LNCaP clone FGC (cell line): ENCODE measurements at places on chromosomes 3 and 15.

DNA sequence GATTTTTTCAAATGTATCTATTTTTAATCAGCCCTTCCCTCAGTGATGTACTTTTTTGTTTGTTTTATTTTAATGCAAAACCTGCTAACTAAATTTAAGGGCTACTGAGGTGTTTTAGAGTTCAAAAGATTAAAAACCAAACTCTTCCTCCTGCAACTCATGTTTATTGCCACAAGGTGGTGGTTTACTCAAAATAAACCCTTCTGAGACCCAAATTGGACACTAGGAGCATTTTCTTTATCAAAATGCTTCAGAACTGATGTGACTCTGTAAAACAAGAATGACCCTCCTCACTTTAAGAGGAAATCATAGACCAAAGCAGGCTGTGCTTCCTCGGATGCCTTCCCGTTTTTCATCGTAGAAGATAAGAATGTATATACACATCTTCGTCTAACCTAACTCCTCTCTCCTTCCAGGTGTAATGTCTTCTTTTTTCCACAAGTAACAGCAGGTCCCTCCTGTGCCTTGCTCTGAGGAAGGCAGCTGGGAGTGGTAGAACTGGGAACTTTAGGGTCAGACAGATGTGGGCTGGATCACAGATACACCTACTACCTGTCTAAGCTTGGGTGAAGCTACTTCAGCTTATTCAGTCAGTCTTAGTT is 2.9 kb upstream of the NME9 start:
- DNase-seq = no peak

- DNase-seq = no peak
Observed at GRCh38 chr15:33859992-33860545, 108.2 kb upstream of the CHRM5 start.

- DNase-seq = no peak
Observed at GRCh38 chr3:64454179-64454578, 228.9 kb upstream of the PRICKLE2 start.

GRCh38 chr15:46213551-46213950 is 578.7 kb downstream of the SQOR start:
- DNase-seq = no peak

DNA sequence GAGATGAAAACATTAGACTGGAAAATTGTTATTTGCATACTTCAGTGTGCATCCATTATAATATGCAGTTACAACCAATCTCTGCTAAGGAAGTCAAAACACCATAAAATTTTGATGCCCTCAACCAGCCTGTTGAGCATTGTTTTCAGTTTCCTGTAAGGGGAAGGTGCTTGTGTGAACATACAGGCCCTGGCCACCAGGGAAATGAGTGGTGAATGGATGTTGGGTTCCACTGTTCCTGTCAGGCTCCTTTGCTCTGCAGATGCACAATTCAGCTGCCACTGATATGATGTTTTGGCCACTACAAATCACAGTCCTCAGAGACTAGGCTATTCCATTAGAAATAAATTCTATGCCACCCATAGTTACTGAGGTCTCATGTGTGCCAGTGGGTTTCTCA is 184.6 kb downstream of the SYNPR start:
- no peak for DNase-seq

DNA sequence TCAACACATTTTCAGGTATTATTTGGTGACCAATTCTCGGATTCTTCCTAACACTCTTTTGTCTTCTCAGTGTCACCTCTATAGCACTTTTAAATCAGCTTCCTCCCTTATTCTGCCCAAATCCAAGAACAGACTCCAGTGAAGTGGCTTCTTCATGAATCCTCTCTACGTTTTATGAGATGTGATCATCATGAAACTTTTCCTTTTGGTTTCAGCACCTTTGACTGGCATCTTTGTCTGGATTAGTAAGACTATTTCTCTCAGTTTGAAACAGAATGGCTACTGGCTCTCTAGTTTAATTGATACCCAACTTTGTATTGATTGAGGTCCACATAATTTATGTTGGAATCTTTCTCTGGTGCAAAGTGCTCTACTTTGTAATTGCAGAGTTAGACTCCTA is 45.6 kb downstream of the CMC1 start:
- no peak for DNase-seq

DNA sequence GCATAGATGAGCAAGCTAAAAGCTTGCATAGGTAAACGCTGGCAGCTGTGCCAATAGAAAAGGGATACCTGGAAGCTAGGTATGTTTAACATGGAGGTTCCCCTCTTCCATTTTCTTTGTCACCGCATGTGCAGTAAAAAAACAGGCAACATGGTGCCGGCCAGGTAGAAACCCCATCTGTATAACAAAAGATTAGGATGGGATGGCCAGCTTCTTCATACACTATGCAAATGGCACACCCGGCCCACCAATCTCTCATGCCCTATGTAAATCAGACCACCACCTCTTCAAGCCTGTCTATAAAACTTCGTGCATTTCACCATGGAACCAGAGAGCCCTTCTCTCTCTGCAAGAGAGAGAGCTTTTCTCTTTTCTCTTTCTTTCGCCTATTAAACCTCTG is 224.3 kb upstream of the P2RY1 start:
- no peak for DNase-seq

- no peak for DNase-seq
Observed at GRCh38 chr15:65379986-65380385, 2.2 kb upstream of the IGDCC3 start.

DNA sequence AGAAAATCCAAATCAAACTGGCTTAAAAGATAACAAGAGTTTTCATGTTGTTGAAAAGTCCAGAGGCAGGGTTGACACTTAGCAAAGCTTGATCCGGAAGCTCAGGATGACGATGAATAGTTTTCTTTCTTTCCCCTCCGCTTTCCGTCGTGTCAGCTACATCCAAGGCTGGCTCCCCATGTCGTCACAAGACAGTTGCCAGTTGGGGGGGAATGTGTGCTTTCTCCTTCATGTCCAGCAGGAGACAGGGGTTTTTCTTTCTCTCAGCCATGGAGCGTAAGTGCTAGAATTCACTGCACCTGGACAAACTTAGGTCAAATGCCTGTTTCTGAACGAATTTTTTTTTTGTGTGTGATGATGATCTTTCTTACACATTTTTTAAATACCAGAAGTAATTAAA is 273.8 kb upstream of the RGMA start:
- DNase-seq = no peak

DNA sequence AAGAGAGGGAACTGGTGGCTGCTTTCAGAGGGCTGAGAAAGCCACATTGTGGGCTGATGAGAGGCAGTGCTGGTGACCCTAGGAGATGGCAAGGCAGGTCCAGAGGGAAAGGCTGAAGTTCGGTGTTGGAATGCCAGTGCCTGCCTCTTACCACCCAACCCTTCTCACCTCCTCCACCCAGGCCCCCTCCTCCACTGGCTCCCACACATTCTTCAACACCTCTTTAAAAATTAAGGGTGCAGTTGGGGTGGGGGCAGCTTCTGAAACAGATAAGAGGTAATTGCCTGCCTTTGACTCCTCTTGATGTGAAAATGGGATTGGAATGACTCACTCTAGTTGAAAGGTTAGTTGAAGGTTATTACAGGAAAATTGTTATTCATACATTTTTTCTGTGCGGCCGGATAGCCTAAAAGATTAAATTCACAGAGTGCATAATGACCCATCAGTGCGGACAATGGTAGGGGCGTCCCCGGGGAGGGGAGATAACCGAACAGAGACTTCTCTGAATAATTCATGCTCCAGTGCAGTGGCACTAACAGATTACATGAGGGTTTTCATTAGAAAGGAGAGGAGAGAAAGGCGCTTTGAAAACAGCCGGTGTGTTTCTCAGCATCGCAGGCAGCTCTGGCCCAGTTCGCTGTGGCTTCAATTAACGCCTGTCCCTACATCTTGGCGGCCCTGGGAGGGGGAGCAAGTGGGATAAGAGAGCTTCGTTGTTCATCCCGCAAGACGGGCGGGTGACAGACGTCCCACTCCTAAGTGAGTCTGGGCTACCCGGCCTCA is 212.4 kb downstream of the TLE3 start:
- no peak for DNase-seq

- DNase-seq = peak; percentile 53
Observed at GRCh38 chr15:40440743-40441564, at the start of gene BAHD1. Gene BAHD1, plus strand, starts transcription at chr15:40440953. Its CDS starts 17,512 bp downstream, at chr15:40458465.

GRCh38 chr3:47491777-47492176 is 16.0 kb upstream of the SCAP start:
- DNase-seq = no peak

DNA sequence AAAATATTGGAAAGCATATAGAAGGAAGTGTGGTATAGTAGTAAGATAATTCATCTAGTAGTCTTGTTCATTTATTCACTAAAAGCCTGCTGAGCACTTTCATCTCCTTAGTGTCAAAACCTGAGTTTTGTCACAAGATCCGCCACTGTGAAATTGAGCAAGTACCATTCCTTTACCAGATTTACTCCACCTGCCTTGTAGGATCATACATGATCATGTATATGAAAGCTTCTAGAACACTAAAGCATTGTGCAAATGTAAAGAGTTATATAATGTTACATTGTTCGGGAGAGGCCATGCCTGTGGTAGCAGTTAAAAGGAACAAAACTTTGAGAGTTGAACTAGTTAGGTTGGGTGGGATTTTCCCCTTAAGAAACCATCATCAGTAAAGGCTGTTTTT is 35.0 kb downstream of the UBE2E2 start:
- DNase-seq = no peak

DNA sequence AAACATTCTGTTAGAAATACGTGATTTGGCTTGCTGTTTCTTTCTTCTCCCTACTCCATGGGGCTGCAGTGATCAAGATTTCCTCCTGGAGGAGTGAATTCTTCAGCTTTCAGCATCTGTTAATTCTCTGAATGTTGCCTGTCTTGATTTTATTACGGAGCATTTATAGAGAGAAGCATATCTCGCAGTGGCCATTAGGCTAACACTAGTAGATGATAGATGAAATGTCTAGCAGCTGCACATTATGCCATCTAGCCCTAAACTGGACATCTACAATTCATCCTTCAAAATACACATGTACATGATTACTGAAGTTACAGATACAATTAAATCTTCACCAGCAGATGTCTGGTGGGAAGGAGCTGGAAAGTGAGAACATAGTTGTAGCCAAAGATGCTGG is 769.8 kb upstream of the NECTIN3 start:
- no peak for DNase-seq

GRCh38 chr3:106729481-106729880 is 647.8 kb upstream of the CCDC54 start:
- no peak for DNase-seq

GRCh38 chr3:79954756-79955155 is 187.0 kb upstream of the ROBO1 start:
- DNase-seq = no peak

- DNase-seq = no peak
Observed at GRCh38 chr15:79154483-79155135, 64.0 kb upstream of the RASGRF1 start.

GRCh38 chr15:67778968-67779548 is 46.3 kb upstream of the SKOR1 start:
- DNase-seq = no peak

DNA sequence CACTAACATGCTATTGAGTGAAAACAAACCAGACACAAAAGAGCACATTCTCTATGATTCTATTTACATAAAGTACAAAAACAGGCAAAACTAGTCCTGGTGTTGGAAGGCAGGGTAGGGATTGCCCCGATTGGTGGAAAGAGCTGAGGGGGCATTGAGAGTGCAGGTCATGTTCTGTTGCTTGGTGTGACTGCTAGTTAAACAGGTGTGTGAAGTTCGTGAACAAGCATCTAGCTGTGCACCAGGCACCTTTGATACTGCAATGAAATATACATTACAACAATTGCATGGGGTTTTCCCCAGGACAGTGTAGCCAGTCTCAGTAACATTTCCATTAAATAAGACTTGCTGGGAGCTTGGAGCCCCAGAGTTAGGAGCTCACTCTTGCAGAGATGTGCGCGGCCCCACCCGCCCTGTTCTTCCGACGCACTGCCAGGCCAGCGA is 26.3 kb upstream of the THRB start:
- DNase-seq = no peak

GRCh38 chr15:39920510-39921273 is 626 bp upstream of the GPR176 start:
- DNase-seq = no peak

GRCh38 chr15:66714543-66714981 is 12.5 kb downstream of the SMAD6 start:
- DNase-seq = no peak

DNA sequence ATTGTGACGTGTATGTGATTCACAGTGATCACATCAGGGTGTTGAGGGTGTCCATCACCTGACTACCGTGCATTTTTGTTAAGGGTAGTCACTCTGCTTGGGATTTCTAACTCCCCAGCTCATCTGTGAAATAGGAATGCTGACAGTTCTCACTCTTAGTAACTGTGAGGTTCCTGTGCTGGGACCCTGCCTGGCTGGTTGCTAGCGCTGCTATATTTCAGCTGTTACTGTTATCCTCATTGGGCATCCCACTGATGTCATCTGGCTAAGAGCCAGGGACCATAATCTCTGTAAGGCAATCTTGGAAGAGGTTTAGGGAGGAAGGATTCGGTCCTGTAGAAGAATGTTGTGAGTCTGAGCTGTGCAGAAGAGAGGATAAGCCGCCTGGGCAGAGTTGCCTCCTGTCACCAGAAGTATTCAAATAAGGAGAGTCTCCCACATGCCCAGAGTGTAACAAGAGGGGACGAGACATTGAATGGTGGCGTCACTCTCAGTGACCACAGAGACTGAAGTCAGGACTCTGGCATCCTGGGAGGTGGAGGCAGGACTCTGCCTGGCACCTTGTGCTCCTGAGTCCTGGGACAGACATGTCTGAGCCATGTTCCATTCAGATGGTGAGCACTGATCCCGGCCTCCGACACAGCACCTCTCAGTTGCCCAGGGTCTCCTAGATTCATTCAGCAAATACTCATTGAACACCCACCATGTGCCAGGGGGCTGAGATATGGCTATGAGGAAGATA is 52.2 kb downstream of the FBLN2 start:
- DNase-seq = no peak

- DNase-seq = no peak
Observed at GRCh38 chr15:69131362-69132220, 28.8 kb upstream of the GLCE start.

DNA sequence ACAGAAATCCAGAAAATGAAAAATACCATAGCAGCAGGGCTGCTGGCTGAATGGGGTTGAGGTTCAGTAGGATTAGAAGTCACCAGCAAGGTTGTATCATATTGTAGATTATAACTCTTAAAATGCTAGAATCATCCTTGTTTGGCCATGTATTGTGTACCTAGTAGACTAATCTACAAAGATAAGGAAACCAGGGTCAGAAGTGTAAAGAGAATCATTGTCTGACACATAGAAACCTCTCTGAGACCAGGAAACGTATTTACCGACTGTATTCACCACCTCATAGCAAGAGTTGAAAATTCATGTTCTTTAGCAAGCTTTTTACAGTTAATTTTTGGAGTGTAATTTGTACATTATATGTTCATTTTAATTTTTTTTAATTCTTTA is 168.8 kb downstream of the ECT2 start:
- DNase-seq = no peak

GRCh38 chr15:78280319-78281072 is 16.1 kb downstream of the DNAJA4 start:
- no peak for DNase-seq

- no peak for DNase-seq
Observed at GRCh38 chr3:52786330-52787215, 8.0 kb upstream of the ITIH3 start.
